ENCODE measurements at places on chromosomes 5 and 9.

- no peak for DNase-seq
These were observed 263.9 kb downstream of the SAXO1 start for GRCh38 chr9:18768951-18769622.

DNA sequence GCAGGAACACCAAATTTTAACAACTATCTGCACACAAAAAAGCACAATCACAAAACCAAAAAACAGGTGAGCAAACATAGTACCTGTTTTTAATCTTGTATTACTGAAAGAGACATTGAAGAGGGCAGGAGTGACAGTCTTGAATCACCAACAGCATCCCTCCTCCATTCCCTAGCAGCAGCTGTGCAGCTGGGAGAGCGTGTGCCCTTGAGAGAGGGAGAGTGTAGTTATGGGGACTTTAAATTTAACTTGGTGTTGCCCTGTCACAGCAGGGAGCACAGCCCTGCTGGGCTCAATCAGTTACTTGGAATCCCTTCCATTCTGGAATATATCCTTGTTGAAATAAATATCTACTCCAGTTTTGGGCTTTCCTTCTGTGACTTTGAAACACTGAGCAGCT is 1938.7 kb upstream of the NUDT12 start:
- DNase-seq = no peak

GRCh38 chr5:61651195-61651594 is 319.1 kb downstream of the ZSWIM6 start:
- DNase-seq = no peak

GRCh38 chr5:39604491-39604890 is 179.7 kb upstream of the DAB2 start:
- DNase-seq = no peak

GRCh38 chr9:130870491-130871381 is 25.9 kb downstream of the QRFP start:
- DNase-seq = no peak

GRCh38 chr5:60060389-60060788 is 166.9 kb upstream of the PDE4D start:
- no peak for DNase-seq

- no peak for DNase-seq
These were observed 106.3 kb downstream of the MEF2C start for GRCh38 chr5:88776692-88777091.

GRCh38 chr9:134736791-134737497 is 95.3 kb downstream of the COL5A1 start:
- DNase-seq = no peak

GRCh38 chr9:94717761-94718160 is 8.7 kb upstream of the AOPEP start:
- no peak for DNase-seq

- DNase-seq = no peak
These were observed 108.3 kb upstream of the KIF2A start for GRCh38 chr5:62197697-62198096.

Data from LoVo (cell line).